ENCODE measurements at places on chromosomes 4 and X.

DNA sequence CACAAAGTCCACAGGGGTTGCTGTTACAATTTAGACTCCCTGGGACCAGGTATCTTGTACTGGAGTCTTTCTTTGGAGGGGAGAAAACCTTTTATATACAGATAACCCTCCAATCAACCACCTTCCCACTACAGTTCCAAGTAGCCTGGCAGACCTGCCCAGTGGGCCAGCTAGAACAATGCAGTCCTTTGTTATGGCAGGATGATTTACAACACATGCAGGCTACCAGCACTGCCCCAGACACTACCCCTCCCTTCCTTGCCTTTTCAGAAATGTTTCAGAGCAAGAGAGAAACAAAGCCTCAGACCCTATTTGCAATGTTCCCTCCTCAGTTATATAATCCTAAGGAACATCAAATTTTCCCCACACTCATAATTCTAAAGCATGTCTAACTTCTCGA, 11.1 kb downstream of the RASL11B start:
- DNase-seq = no peak

GRCh38 chr4:147734496-147734895, 2.6 kb downstream of the ARHGAP10 start:
- DNase-seq = no peak

DNA sequence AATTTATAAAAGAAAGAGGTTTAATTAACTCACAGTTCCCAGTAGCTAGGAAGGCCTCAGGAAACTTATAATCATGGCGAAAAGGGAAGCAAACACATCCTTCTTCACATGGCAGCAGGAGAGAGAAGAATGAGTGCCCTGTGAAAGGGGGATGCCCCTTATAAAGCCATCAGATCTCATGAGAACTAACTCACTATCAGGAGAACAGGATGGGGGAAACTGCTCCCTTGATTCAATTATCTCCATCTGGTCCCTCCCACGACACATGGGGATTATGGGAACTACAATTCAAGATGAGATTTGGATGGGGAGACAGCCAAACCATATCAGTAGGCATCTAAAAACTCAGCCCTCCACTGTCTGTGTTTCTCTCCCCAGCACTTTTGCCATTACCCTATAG, 22.4 kb downstream of the ANK2 start:
- DNase-seq = no peak

- no peak for DNase-seq
Measured at GRCh38 chrX:12162420-12162819, 24.1 kb downstream of the FRMPD4 start.

DNA sequence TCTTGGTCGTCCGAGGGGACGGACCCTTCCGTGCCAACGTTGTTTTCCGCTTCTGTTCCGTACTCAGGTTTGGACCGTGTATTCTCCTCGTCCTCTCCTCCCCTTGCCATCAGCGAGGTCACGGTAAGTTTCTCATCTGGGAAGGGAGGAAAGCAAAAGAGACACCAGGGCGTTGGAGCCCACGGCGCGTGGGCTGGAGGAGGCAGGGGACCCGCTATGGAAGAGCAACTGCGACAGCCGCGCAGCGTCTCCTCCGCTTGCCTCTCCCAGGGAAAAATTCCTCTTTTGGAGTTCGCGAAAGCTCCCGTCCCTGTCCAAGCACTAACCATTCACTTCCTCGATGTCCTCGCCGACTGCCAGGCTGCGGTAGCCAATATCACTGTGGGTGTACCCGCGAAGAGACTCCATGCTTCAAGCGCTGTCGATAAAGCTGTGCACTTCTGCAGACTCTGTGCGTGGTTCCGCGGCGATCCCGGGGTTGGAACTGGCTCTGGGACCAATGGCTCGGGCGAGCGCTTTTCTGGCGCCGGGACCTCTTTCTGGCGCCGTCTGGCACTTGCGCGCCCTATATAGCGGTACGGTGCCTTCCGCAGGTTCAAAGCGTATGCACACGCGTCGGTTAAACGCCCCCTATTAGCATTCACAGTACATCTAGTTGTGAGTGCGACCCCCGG, at the start of gene ESX1:
ESX1 (minus strand) TSS at position 492 of the 674 bp plus-strand sequence; CDS start at position 408, 84 bp downstream.
- no peak for DNase-seq

DNA sequence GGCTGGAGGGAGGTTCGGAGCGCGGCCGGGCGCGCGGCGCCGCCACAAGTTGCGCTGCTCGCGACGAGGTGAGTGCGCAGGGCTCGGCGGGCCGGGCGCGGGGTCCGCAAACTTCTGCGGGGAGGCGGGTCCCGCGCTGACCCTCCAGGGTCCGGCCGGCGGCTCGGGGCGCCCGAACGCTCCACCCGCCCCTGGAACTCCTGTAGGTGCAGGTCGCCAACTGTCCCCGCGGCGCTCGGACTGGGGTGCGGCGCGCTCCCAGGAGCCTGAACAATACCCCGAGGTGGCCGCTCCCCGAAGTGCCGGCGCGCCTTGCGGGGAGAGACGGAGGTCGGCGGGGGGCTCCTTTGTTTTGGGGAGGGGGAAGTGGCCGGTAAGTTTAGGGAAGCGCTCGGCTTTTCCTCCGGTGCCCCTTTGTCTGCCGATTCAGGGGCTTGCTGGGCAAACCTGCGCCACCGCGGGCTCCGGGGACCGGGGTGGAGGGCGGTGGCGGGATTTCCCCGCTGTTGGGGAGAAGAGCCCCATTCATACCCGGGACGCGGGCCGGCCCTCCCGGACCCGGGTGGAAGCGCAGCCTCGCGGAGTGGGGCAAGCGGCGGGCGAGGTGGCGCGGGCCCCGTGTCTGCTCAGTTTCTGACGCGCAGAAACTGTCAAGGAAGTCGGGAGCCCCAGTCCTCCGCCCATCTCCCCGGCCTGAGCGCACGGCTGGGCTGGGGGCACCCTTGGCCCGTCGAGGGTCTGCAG, 694 bp downstream of the TBL1X start:
- peak; percentile 14 for DNase-seq

GRCh38 chr4:176393306-176394013, 73.7 kb downstream of the SPCS3 start:
- no peak for DNase-seq

DNA sequence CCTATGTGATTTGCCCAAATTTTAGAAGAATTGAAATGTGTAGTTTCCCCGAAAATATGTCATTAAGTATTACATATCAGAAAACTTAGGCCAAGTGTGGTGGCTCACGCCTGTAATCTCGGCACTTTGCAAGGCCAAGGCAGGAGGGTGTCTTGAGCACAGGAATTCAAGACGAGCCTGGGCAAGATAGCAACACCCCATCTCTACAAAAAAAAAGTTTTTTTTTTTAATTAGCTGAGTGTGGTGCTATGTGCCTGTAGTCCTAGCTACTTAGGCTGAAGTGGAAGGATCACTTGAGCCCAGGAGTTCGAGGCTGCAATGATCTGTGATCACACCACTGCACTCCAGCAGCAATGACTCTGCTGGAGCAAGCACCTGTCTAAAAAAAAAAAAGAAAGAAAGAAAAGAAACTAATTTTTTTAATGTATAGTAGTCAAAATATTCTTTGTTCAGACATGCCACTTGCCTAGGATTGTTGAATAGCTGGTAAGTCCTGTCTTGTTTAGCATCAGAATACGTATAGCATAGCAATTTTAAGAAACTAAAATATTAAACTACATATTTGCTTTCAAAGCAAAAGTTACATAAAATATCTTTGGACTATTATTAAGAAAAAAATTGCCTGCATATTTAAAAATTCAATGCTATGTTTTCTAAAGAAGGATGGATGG, 40.1 kb upstream of the GAB1 start:
- DNase-seq = no peak

- peak; percentile 85 for DNase-seq
Measured at GRCh38 chr4:1009542-1010394, 1.7 kb upstream of the FGFRL1 start.

DNA sequence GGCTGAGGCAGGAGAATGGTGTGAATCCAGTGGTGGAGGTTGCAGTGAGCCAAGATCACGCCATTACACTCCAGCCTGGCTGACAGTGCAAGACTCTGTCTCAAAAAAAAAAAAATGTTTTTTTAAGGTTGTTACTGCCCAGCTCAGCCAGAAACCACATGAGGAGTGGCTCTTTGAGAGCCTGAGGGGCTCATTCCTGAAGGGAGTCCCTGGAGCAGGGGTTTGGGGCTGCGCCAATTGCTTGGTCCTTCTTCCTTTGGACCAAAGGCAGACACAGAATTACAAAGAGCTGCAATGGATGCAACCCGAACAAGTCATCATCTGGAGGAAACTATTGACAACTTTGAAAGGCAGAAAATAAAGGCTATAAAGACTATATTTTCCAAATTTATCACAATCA, 60.6 kb upstream of the WWC2 start:
- no peak for DNase-seq

DNA sequence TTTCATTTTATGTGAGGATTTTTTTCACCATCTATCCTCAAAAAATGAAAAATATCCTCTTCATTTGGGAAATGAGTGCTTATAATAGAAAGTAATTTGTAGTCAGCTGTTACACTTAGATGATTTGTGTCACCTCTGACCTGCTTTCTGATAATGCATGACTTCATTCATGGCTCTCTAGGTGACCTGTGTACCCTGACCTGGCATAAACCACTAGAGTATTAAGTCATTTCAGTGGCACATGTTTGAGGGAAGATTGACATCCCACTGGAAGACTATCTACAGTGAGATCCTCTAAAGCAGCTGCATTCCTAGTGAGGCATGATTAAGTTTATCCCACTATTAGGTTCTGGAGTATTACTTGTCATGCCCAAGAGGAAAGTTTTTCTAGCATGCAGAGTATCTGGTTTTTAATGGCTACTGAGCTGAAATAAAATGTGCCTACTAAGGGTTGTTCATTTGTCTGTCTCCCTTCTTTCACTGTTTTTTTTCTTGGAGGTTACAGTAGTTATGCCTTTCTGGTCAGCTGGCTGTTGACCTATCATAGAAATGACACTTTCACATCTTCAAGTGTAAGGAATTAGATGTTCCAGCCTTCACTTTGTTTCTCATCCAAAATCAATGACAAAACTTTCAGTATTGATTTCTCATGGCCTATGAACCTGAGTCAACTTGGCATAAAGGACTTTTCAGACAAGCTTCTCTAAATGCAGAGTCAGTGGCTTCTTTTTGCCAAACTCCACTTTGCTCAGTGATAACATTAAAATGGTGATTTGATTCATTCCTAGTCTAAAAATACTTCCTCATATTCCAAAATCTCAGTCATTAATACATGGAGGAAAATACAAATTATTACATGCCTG, 33.1 kb downstream of the TET2 start:
- DNase-seq = no peak

- DNase-seq = no peak
Measured at GRCh38 chr4:72770708-72771107, 201.7 kb upstream of the ADAMTS3 start.

GRCh38 chr4:48175328-48175727, 41.3 kb upstream of the TXK start:
- DNase-seq = no peak

DNA sequence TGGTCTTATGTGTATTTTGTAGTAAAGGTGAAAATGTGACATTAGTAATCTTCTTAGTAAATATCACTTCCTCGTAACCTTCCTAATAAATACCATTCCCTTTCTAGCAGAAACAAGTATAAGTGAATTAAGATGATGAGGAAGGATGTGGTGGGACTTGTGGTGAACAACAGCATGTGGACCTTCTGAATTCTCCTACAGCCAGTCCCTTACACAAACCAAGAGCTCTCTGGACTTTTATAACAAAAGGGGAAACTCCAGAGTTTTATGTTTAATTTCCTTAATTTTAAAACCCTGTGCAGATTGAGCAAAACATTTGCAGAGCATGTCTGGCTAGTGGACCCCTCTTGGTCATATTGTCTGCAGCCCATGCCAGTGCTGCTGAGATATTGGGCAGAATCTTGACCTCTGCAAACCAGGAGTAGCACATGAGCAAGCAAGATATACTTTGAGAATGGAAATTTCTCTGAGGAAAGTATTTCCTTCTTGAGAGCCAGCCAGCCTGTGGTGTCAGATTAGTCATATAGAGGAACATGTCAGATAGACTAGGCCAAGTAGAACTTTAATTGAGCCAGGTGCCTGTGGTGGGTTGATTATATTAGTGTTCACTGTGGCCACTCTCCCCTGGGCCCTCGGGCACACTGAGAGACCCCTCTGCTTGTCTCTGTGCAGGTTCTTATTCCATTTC, 328.2 kb downstream of the DKK2 start:
- DNase-seq = no peak

GRCh38 chrX:129726307-129727111, 12.3 kb upstream of the XPNPEP2 start:
- DNase-seq = no peak

- no peak for DNase-seq
Measured at GRCh38 chrX:134603806-134604700, 54.2 kb downstream of the PLAC1 start.

Measured in germinal center (tissue), 1 donor.